Naive thymus-derived CD8-positive, alpha-beta T cell (primary cell): ENCODE measurements at places on chromosomes 2 and 18.

DNA sequence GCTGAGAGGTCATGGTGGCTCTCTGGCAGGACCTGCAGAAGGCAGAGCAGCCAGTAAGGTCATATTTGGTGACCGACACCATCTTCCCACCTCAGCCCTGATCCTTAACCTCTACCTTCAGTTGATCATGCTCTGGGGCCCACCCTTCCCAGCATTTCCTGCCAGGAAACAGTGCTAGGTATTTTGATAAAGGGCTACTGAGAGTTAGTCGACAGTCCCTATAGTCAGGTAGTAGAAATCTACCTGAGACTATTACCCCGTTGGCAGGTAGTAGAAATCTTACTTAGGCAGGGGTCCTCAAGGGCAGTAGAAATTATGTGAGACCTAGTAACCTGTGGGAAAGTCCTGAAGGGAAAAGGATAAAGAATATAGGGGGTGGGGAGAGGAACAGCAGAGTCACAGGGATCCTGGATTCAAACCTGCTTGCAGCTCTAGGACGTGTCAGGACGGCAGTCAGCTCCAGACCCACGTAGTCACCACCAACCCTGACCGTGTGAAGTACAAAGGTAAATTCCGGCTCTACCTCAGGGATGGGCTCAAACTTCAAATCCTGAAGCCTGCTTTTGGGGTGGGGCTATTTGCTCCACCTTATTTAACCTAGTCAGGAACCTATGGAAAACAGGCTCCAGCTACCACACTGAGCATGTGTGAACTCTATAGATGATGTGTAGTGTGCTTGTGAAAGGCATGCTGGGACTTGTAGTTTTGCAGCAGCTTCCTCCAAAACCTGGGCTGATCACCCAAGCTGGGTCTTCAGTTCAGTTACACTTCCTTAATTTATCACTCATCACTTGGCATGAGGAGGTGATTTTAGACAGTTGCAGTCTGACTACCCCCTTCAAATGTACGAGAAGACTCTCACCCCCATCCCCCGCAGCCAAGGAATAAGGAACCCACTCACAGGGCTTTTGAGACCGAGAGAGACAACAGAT, at the start of gene DQX1:
Gene DQX1 (minus strand): TSS at position 515 of the 932 bp plus-strand sequence. CDS start 502 bp downstream, at position 13.
- no peak for DNase-seq

- no peak for DNase-seq
Measured at GRCh38 chr18:4842287-4842686, 354.8 kb downstream of the AKAIN1 start.

DNA sequence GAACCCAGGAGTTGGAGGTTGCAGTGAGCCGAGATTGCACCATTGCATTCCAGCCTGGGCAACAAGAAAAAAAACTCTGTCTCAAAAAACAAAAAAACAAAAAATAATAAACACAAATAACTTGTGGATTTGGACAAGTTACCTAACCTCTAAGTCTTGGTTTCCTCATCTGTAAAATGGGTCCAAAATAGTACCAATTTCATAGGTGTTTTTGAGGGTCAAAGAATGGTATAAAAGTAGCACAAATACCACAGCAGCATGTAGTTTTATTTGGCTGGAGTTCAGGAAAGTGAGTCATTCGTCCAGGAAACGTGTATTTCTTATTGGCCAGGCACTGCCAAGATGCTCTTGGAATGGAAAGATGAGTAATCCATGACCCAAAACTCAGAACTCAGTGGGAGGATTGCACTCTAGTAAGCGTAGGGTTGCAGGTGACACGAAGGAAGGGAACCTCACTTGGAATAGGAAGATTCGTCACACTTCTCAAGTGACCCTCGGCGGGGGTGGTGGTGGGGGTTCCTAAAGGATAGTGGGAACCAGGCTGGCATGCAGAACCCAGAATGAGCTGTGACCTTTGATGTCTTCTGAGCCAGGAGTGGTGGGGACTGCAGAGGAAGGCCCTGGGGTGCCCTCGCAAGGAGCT, 24.4 kb downstream of the GRHL1 start:
- DNase-seq: no peak

- no peak for DNase-seq
Measured at GRCh38 chr2:102832789-102833188, 71.0 kb downstream of the TMEM182 start.

- DNase-seq: no peak
Measured at GRCh38 chr2:62540408-62541168, 34.6 kb upstream of the TMEM17 start.

DNA sequence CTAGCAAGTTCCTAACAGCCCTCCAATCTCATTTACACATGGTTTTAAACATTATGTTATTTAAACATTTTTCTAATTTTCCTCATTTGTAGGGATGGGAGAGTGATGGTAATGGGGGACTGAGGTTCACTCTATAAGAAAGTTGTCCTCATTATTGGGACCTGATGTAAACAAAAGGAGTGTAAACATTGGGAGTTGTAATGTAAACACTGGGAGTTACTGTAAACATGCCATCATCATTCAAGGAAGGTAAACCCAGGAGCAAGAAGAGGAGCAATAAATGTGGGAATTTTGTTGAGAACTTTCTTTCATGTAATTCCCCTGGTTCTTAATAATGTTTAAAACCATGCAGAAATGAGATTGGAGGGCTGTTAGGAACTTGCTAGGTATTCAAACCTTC, 17.8 kb downstream of the RFTN2 start:
- DNase-seq: no peak

DNA sequence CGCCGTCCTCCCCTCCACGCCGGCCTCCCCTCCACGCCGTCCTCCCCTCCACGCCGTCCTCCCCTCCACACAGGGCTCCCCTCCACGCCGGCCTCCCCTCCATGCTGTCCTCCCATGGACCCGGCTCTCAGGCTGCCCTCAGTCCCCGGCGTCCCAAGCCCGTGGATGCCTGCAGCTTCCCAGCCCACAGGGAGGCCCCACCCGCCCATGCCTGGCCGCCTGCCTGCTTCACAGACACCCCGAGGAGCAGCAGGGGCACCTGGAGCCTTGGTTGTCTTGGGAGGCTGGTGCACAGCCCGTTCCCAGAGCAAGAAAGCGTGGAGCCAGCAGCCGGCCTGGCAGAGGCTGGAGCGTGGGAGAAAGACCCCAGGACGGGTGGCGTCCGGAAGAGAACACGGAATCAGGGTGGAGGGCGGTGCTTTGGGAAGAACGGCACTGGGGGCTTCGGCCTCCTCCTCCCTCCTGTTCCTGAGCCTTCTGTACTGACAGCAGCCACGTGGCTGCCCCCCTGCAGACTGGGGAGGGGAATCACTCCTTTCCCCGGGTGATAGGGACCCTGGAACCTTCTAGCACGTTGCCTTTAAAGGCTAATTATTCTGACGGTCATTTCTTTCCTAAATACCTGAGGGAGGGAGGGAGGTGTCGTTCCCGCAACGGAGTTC, 26.2 kb upstream of the KCNG2 start:
- no peak for DNase-seq

DNA sequence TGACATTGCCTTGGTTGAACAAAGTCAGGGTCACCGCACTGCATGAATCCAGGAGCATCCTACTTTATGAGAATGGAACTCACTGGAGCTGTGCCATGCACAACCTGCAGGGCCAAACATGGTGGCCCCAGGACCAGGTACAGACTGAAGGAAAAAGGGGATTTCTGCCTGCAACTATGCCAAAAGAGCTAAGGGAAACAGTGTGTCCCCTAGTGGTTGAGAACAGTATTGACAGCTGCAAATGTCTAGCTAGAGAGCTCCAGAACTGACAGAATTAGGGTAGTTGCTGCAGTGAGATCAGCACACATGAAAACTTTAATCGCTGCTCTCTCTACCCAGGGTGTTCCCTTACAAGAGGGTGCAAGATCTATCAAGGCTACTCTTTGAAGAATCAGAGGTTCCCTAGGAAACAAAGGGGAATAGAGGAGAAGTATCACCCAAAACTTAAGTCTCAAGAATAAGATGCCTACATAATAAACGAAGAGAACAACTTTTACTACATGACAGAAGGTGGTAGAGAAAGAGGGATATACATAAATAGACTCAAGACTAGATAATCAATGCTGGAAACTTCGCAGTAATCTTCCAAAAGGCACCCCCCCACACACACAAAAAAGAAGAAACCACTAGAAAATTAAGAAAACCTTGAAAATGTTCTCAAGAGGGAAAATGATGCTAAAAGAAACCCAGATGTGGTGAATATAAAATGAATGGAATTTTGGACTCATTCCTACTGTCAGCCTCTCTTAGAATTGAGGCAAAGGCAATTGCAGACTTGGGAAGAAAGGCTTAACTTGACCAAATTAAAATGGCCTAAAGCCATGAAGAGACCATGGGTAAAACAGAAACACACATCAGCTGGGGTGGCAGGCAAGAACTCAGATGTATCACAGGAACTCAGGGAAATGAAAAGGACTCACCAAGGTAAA, 43.6 kb upstream of the IHH start:
- no peak for DNase-seq

GRCh38 chr2:108455571-108455970, 6.6 kb downstream of the GCC2 start:
- DNase-seq: no peak

GRCh38 chr2:160279813-160280465, 79.9 kb upstream of the ITGB6 start:
- DNase-seq: no peak

DNA sequence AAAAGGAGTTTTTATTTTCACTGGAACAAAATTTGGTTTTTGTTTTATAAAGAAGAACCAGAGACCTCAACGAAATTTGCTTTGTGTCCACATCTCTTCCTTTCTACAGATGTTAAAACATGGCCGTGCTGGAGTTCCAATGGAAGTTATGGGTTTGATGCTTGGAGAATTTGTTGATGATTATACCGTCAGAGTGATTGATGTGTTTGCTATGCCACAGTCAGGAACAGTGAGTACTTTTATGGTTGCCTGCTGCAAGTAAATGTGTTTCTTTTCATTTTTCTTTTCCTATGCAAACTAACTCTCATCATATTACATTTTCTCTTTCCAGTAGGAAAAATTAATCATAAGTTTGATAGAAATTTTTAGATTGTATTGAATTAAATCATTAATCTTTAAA, 48.4 kb upstream of the TBR1 start:
- no peak for DNase-seq

DNA sequence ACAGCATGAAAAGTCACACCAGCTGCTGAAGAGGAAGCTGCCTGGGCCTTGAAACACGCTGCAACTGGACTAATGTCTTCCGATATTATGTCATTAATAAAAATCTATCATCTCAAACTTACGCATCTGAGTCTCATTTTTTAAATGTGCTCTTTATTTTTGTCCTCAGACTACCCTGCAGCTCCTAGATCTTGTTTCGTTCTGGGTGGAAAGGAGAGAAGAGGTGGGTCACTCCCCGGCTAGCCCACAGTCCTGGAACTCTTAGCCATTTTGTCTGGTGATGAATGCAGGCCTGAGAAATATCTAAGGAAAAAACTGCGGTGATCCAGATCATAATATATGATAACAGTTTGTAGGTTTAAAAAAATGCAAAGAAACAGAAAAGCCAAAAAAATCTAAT, 73.3 kb downstream of the TXNL1 start:
- no peak for DNase-seq

DNA sequence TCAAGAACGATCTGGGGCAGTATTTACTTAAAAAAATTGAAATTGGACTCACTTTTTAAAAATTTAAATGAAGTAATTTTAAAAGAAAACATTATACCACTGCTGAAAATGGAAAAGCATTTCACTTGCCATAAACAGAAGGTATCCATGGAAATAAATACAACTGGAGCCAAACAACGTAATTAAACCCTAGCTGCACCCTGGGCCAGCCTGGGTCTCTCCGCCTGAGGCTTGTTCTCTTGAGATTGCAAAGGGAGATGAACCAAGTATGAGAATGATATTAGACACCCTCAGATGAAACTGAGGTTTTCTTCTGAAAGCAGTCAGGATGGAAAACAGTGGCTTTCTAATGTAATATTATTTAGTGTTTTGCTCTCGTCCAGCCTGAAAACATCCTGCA, 264.4 kb downstream of the KCNE4 start:
- DNase-seq: no peak

DNA sequence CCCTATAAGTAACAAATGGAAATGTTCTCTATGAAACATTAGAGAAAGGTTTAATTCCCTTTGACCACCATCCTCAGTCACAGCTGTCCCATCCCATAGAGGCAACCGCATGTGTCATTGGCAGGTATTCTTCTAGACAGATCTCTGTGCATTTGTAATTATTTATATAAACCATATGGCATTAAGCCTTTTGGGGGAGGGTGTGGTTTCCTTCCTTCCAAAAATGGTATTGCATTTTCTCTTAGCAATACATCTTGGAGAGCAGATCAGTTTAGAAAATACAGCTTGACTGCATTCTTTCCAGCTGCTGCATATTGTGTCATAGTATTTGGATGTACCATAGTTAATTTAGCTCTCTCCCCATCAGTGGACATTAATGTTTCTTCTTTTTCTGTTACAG, 57.7 kb downstream of the LCLAT1 start:
- no peak for DNase-seq

- peak; percentile 38 for DNase-seq
Measured at GRCh38 chr2:237060534-237061312, 25.0 kb upstream of the COPS8 start.

GRCh38 chr2:14501061-14501460, 131.5 kb upstream of the LRATD1 start:
- no peak for DNase-seq

DNA sequence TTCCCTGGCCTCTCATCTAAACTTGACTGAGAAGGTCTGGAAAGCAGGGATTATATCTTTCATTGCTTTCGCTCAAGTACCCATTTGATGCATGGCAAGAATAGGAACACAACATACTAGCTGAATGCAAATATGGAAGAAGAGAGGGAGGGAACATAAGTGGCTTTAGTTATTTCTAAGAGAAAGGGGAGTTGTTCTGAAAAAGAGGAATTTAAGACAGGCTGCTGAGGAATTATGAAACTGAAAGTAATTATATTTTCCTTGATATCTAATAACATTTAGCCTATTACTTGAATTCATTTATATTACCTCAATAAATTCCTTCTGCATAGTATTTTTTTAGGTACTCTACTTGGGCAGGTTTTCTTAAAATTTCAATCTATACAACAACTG, 105.8 kb upstream of the TTN start:
- DNase-seq: no peak

DNA sequence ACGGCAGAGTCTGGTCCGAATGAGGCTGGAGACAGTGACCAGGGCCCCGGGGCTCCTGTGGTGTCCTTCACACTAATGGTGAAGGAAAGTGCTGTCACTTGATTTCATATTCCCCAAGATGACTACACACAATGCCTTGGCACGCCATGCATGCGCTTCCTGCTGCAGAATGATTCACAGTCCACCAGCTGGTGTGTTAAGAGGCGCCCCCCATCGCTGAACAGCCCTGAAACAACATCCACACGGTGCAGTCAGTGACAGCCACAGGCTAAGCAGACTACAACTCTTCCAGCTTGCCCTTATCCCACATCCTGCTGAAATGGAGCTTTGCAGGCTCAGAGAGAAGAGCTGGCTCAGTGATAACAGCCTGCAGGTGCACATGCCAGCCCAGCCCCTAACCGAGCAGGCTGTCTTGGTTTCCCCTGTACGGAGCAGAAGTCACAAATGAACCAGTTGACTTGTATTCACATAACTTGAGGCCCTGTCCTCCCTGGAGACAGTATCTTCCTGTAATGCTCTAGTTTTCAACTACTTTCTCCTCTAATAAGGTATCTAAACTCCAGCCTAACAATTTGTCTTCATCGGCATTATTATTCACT, 24.3 kb upstream of the CDH20 start:
- DNase-seq: no peak

GRCh38 chr2:12797815-12798214, 81.1 kb downstream of the TRIB2 start:
- DNase-seq: no peak
